NCI-H1930 (cell line): ENCODE measurements at places on chromosomes 13 and 19.

- DNase-seq, result peak; percentile 20
These were observed 102.4 kb downstream of the TNFRSF19 start for GRCh38 chr13:23672616-23673015.

- no peak for DNase-seq
These were observed 1001.1 kb downstream of the OLFM4 start for GRCh38 chr13:54029720-54030119.

DNA sequence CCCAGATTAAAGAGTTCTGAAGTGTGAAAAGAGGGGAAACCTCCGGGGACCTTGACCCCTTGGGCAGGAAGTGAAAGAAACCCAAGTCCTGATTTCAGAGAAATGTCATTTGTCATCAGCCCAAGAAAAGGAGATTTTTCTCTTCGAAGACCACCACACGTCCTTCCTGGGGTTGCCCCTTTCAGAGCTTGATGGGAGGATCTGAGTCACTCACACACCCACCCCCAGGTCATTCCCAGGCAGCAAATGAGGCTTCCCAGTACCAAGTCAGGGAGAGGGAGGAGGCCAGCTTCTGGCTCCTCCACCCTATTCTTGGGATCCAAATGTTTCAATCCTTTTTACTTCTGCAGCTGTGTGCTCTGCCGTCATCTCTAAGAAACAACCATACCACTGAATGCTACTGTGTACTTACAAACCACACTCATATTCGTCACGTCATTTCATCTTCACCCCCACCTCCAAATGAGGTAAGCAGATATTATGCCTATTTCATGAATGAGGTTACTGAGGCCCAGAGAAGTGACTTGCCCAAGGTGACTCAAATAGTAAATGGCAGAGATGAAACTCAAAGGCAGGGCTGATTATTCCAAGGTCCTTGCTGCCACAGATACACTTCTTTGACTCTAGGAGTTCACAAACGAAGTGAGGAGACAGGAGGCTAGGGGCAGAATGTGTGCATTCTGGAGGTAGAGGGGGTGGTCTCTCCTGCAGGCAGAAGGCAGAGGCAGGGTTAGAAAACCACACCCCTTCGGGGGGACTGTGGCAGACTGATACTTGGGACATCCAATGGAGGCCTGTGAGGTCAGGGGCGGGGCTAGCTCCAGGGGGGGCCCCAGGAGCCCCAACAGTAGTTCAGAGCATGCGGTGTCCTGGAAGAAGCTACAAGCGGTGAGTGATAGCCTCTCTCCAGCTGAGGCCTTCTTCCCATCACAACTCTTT lies 5.0 kb upstream of the KMT2B start:
- no peak for DNase-seq

- DNase-seq, result no peak
These were observed 263.0 kb downstream of the KLF12 start for GRCh38 chr13:73870970-73871935.

DNA sequence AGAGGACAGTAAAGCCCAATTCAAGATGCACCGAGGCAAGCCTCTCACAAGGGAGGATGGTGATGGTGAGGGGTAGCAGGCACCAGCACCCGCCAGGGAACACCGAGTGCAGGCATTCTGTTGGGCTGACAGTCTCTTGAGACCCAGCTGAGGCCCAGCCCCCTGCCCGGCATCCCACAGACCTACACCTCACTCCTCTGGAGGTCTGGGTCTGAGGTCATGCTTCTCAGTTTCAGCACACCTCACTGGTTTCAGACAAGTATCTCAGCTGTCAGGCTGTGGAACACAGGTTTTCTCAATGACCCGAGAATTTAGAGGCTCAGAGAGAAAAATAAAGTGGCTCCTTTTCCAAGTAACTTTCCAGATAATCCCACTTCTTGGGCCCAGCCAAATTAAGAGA lies 27.7 kb upstream of the EPHX3 start:
- DNase-seq, result no peak

- DNase-seq, result no peak
These were observed 20.3 kb downstream of the LNX2 start for GRCh38 chr13:27599845-27600553.

- DNase-seq, result peak; percentile 95
These were observed at the start of gene SPRY2 for GRCh38 chr13:80341101-80341755. SPRY2 (minus strand) TSS chr13:80341126; CDS start chr13:80337705, 3,421 bp downstream.

GRCh38 chr19:17279436-17279835 lies 2.3 kb upstream of the ANKLE1 start:
- no peak for DNase-seq

GRCh38 chr19:588741-589692 lies 664 bp upstream of the HCN2 start:
- DNase-seq, result no peak

DNA sequence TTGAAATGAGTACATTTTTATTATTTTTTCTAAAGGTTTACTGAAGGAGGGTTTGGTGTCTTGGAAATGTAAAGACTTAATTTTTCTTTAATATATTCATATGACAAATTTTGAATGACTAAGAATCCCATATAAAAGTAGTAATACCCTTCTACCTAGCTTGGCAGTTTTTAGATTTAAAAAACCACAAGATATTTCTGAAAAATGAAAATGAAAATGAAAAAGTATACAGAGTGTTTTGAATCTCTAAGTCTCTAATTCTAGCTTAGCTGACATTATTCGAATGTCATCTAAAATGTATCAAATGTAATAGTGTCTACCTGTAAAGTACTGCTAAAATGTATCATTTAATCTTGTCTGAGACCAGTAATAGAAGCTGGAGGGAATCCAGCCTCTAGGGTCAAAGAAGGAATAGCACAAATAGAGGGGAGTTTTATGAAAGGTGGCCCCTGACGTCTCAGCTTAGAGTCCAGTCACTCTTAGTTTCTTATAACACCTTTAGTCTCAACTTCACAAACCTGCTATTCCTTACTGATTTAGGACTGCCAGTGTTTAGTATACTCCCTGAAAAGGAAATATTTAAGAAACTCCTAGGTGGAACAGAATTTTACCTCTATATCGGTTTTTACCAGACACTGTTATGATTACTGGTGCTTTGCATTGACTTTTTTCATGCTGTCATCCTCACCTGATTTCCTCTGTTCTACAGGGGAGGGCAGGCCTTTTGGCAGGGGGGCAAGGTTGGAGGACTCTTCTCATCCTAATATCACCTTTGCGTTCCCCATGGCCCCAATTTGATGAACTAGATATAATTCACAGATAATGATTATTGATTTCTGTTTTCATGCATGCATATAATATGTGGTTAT lies 16.2 kb upstream of the MIR17HG start:
- DNase-seq, result no peak

DNA sequence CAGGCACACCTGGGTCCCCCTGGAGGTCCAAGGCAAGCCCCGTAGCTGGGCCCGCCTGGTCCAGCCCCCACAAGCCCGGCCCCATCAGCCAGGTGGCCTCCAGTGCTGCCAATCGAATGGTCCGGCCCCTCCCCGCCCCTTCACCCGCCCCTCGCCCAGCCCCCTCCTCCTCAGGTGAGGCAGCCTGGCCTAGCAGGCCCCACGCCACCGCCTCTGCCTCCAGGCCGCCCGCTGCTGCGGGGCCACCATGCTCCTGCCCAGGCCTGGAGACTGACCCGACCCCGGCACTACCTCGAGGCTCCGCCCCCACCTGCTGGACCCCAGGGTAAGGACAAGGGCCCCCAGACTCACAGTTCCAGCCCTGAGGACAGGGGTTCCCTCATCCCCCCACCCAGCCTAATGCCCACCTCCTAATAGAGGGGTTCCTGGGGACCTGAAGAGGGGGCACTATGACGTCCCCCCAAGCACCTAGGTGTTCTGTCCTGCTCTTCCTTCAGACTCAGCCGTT lies at the start of gene HPN:
TSS of gene HPN (plus strand) at position 174 of the 508 bp plus-strand sequence. CDS start 786 bp downstream, outside the sequence.
- no peak for DNase-seq

DNA sequence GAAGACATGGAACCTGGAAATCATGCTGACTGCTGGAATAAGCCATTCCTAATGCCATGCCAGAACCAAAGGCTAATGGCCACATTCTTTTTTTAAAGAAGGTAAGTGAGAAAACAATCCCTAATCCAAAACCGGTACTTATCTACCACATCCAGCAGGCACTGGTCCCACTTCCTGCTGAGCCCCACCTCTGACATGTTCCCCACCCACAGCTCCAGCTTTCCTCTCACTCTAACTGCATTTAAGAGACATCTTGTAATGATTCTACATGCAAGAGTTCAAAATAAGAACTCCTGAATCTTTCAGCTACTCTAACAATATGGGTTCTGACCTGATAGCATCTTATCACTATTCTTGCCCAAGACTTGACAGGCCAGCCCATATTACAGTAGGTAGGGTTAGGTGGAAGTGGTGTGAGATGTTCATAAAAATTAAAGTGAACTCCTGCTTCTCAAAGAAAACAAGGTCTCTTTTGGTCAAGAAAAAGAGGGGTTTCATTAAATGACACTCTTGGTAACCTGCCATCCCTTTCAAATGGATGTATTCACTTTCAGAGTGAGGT lies 41.9 kb downstream of the N4BP2L2 start:
- no peak for DNase-seq

GRCh38 chr13:41974262-41974900 lies 13.5 kb upstream of the VWA8 start:
- DNase-seq, result no peak

DNA sequence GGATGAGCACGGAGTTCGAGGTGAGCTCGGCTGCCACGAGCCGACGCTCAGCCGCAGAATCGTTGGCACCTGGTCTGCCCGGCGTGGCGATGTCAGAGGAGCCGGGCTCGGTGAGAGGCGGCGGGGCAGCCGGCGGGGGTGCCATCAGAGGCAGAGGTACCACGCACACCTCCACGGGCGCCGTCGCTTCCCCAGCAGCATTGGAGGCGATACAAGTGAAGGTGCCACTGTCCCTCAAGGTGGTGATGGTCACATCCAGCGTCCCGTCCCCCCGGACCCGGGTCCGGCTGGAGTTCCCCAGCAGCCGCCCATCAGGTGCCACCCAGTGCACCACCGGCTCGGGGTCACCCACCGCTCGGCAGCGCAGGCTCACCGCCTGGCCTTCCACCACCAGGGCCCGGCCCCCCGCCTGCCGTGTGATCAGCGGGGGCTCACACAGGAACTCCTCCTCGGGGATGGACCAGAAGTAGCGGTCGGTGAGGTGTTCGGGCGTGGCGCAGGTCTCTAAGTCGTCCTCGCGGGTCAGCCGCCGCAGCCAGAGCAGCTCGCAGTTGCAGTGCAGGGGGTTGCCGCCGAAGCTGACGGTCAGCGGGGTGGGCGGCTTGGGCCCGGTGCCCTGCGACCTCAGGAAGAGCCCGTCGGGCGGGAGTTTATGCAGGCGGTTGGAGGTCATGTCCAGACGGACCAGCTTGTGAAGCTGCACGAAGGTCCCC lies 6.5 kb downstream of the LRFN1 start:
- no peak for DNase-seq

- DNase-seq, result no peak
These were observed 305.8 kb downstream of the MTUS2 start for GRCh38 chr13:29125934-29126424.

DNA sequence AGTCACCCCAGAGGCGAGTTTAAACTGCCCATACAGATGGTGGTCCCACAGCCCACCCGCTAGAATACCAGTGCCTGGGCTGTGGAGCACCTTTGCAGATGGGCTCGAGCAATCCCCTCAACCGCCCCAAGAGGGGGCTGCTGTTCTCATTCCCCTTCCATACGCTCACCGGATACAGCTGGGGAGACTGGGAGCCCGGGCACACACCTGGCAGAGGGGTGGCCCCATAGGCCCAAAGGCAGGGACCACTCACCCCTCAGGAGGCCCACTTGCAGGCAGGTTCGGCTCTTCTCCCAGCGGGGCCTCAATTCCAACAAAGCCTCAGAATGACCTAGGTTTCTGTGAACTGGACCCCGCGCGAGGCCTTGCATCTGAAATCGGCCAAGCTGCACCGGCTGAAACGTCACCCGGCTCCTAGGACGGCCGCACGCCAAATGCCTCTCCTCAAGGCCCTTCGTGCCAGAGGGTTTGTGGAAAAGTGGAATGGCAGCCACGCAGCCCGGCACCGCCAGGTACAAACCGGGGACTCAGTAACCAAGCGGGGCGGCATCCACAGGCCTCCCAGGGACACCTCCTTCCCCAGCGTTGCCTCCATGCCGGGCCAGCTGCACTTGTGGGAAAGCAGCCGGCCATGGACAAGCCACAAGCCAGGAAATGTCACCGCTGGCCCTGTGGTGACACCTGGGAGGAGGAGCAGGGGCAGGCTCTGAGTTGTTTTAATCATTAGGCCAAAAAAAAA lies 18.7 kb downstream of the MLLT1 start:
- DNase-seq, result no peak

GRCh38 chr13:66977161-66977560 lies 253.0 kb downstream of the PCDH9 start:
- no peak for DNase-seq

DNA sequence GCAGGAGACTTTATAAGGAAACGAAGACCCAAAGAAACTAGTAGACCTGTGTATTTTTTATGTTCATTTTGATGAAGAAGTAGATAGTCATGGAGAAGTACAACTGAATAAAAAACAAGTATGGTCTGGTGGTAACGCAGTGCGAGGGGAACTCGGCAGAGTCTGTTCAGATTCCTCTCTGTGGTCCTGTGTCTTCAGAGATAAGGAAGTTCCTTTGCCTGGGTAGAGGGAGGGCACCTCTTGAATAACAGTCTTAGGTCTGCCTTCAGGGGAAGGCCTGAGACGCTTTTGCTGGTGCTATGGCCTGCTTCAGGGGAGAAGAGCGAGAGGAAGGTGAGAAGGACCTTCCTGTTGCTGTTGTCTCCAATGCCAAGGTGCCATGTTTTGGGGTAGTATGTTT lies 25.9 kb upstream of the SLC46A3 start:
- DNase-seq, result no peak

- no peak for DNase-seq
These were observed 24.7 kb upstream of the RB1 start for GRCh38 chr13:48278806-48279205.

DNA sequence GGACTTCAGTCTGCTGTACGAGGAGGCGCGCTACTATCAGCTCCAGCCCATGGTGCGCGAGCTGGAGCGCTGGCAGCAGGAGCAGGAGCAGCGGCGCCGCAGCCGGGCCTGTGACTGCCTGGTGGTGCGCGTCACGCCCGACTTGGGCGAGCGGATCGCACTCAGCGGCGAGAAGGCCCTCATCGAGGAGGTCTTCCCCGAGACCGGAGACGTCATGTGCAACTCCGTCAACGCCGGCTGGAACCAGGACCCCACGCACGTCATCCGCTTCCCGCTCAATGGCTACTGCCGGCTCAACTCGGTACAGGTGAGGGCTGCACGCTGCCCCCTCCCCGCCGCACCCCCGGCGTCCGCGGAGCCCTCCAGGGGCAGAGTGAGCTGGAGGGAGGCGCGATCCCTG lies 14.6 kb downstream of the KCTD15 start:
- no peak for DNase-seq

- DNase-seq, result no peak
These were observed 85.1 kb downstream of the RNASEH2B start for GRCh38 chr13:50994651-50995050.

GRCh38 chr13:46603165-46603603 lies 50.2 kb downstream of the LRCH1 start:
- DNase-seq, result no peak

DNA sequence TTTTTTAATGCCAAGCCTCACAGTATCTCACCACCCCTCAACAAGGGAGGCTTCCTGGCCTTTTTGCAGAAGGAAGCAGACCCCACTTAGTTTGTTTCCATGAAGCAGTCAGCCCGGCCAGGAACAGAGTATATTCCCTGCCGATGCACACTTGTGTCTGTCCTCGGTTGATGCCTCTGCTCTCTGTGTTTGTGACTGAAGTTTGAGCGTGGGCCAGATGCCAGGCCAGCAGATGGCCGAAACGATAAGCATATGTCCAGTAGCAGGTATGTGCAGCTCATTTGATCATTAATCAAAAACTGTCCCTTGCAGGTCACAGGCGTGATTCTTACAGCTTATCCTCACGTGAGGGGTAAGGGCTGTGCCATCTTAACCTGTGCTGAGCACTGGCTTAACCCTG lies 144.0 kb downstream of the IRS2 start:
- no peak for DNase-seq
